ENCODE measurements at places on chromosomes 7 and 10. TPM values are rescaled to one million over a fixed set of nuclear protein-coding genes. Genes with fewer than 3 reads are reported as not detected.

Gene AKR1D1
- total RNA-seq = not detected

Gene CPED1
- 47.9 TPM for total RNA-seq

Gene PAPOLB
- total RNA-seq = 0.20 TPM

Gene ZNF518A
- total RNA-seq = 10.3 TPM

Gene ADAM12
- 142 TPM for total RNA-seq

Gene HOXA9
- total RNA-seq = 15.2 TPM

Gene LIPJ
- 0.73 TPM for total RNA-seq

Gene STEAP2
- total RNA-seq = 17.3 TPM

Gene FKBP6
- total RNA-seq = not detected

Gene PKD2L1
- 0.37 TPM for total RNA-seq

Gene GPER1
- 8.5 TPM for total RNA-seq

Gene IDI1
- 112 TPM for total RNA-seq

Gene NKX1-2
- total RNA-seq = not detected

Gene MYO3A
- not detected for total RNA-seq

Gene LIPK
- not detected for total RNA-seq

Gene TBC1D12
- total RNA-seq = 10.7 TPM

Gene ACBD7
- 0.37 TPM for total RNA-seq

Gene PNLIPRP1
- not detected for total RNA-seq

Gene HKDC1
- total RNA-seq = 0.20 TPM
